ENCODE measurements at places on chromosomes 2 and 18.

DNA sequence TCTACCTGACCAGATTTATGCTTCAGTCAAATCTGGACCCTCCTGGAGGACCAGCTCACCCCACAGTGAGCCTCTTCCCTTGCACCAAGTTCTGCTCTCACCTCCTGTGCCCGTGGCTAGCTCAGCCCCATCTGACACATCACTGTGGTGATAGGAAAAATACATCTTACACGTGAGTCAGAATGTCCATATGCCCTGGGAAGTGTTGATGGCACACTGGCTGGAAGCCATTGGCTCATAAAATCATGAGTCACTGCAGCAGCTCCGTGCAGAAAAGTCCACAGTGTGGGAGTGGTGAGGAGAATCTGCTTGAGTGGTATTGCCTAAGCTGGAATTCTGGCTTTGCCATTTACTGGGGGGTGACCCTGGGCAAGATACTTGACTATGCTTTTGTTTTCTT is 42.6 kb upstream of the RAPGEF4 start:
- no peak for DNase-seq

DNA sequence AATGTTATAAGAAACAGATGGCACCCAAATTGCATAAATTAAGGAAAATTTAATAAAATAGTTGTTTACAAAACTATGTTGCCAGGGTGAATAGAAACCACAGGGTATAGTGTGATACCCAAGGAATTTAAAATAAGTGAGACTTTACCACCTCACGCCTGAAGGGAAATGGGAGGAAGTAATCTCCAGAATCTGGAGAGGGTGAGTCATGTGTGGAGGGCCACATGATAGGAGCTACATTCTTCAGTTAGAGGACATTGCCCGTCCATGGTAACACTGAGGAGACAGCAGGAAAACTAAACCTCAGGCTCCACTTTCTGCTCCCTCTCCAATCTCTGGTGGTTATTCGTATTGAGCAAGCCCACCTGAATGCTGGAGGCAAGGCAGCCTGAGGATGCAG is 97.2 kb upstream of the NXPH2 start:
- no peak for DNase-seq

GRCh38 chr2:102399499-102400141 is 23.3 kb upstream of the IL18RAP start:
- no peak for DNase-seq

DNA sequence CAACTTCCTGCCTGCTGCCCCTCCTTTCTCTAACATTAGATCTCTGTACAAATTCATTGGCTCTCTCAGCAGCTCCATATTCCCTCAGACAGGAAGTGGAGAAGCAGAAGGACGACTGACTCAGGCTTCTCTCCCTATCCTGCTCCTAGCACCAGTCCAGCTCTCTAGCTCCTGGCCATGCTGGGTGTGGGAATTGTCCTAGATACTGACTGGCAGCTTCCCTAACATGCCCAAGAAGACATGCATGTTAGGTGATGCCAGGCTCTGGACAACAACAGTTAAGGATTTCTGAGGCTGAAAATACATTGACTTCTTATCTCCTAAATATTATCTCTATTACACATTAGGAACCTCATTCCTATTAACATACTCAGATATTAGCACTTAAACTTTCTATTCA is 292.9 kb downstream of the IKZF2 start:
- no peak for DNase-seq

DNA sequence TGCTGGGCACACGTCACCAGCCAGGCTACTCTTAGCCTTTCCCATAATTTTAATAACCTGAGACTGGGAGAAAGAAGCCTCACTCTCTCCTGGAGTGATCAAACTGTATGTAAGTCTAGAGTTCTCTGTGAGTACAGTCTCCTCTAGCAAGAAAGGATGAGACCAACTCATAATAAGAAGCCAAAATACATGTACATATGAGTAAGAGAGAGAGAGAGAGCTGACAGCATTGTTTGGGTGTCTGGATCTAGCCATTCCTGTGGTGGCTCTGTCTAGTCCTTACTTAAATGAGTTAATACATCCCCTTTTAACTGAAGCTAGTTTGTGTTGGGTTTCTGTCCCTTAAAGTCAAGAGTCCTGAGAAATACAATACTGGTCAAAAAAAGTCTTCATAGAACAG is 26.0 kb upstream of the ANXA4 start:
- no peak for DNase-seq

GRCh38 chr2:42030829-42031228 is 17.0 kb upstream of the PKDCC start:
- DNase-seq, result no peak

- DNase-seq, result no peak
Observed at GRCh38 chr2:67318993-67319481, 78.1 kb upstream of the ETAA1 start.

DNA sequence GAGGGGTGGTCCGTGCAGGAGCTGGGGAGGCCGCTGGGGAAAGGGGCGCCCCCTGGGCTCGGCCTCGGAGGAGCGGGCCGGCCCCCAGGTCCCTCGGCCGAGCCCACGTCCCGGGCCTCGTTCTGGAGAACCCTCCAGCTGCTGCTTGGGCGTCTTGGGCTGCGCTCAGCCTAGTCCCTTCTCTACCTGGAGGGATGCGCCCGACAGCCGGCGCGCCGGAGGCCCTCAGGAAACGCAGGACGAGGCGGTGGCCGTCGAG is 293 bp upstream of the D2HGDH start:
- no peak for DNase-seq

DNA sequence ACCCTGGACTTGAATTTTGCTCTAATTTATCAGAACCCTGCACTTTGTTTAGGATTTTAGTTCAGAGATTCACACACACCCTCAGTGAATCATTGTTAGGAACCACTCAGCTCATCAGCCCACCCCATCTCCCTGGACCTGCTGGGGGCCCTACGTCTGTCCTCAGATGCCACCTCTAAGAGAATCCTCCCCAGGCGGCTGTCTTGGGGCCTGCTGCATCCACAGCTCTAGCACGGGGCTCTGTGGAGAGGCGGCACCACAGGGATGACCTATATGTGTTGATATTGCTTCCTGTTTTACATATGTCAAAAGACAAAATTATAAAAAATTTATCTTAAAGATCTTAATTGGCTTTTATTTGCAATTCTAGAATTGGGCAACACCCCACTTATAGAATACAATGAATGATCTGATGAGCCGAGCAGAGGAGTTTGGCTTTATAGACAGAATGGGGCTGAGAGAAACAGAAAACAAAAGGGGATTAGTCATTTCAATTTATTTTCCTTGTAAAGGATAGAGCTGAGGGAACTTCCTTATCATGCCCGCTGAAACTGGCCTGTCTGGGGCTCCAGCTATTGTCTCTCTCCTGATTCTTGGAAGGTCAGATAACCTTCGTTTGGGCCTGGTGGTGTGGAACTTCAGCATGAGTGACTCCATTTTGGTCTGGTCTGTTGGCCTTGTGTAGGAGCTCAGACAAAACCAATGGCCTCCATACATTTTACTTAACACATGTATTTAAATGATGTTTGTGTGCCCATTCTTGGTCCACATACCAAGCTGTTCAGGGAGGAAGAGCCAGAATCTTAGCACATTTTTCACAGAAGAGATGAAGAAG is 1.4 kb downstream of the MYO7B start:
- no peak for DNase-seq

DNA sequence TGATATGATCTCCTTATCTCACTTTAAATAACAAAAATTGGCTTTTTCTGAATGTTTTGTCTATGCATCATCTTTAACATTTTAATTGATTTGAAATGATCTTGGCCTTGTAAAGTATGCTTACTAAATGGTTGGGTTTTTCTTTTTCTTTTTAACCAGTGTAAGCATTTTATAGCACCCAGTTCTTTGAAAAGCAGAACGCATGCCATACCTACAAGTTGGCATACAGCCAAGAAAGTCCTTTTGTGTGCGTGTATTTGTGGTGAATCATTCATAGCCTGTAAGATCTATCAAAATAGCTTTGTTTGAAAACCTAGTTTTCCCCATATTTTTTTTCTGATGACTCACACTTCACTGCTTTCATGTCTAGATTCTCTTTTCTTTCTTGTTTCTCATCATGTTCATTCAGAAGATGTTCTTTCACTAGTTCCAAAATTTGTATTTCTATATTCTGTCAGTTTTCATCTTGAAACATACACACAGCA is 4.1 kb upstream of the VRK2 start:
- DNase-seq, result no peak

DNA sequence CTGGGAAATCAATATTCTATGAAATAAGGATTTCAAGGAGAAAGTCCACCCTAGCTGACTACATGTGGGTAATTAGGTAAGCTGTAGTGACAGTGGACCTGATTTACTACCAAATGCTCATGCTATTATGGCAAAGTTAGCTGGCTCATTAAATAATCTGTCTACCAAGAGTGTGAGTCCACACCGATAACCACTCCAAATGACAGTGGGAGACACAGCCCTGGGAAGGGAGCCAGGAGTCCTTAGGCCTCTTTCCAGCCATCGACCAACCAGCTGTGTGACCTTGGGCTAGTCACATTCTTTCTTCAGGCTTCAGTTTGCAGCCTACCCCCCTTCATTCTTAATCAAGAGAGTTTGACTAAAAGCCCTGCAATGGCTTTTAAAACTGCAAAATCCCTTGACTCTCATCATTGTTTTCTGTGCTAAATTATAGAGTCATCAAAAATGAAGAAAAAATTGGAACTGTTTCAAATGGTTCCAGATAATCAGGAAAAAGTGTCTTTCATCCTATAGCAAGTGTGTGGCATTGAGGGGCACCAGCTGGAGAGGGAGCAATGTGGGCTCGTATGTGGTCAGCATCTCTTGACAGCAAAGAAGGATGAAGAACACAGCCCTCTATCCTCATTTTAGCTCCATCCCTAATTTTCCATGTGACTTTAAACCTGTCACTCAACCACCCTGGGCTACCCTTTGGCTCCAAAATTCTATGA is 45.6 kb upstream of the SLC14A2 start:
- no peak for DNase-seq

DNA sequence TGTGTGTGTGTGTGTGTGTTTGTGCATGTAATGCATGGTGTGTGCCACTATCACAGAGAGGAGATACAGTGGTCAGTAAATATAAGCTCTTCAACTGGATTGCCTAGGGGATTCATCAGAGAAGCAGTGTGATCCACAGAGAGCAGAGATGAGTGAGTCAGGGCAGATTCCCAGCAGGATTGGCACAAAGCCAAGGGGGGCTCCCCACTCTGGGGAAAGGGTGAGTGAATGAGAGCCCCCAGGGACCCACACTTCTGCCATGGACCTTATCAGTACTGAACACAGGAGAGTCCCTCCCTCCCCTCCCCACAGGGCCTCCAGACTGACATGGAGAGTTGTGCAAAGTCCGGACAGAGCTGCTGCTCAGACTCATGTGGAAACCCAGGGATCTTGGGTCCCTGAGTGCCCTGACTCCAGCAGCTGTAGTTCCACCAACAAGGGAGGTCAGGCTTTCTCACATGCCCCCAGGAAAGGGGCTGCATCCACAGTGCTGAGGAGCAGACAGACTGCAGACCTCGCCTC is 748.8 kb downstream of the NR4A2 start:
- DNase-seq, result no peak

- DNase-seq, result no peak
Observed at GRCh38 chr18:7248877-7249276, 18.0 kb downstream of the LRRC30 start.

DNA sequence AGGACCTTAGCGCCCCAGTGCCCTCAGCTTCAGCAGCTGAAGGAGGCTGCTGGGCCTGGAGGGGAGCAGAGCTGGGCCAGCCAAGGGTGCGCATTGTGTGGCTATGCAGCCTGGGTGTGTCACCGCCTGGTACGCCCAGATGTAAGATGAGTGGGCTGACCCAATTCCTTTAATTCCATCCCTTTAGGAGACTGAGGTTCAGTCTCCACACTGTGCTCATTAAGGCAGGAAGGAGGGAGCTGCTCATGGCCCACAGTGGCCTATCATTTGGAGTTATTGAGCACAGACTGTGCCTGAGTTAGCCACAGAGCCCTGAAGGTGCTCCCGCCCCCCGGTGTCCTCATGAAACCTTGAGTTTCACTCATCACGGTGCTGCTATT is 194.1 kb upstream of the GLI2 start:
- no peak for DNase-seq

- peak; percentile 45 for DNase-seq
Observed at GRCh38 chr2:85887566-85888019, 1.2 kb downstream of the ST3GAL5 start.

DNA sequence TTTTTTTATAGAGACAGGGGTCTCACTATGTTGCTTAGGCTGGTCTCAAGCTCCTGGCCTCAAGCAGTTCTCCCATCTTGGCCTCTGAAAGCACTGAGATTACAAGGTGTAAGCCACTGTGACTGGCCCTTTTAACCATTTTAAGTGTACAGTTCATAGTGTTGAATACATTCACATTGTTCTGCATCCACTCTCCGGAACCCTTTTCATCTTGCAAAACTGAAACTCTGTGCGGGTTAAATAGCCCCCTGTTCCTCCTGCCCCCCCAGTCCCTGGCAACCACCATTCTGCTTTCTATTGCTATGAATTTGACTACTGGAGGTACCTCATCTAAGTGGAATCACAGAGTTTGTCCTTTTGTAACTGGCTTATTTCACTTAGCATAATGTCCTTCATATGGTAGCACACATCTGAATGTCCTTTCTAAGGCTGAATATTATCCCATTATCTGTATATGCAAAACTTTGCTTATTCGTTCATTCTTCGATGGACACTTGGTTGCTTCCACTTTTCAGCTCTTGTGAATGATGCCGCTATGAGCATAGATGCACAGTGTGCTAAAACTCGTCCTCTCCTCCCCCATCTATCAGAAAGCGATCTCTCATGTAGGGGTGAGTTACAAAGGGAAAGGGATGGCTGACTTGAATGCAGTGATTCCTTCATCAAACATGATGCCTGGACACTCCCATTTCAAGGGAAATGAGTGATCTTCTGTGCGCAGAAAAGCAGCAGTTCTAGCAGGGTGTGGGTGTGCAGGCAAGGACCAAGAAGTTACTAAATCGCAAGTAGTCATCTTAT is 30.2 kb downstream of the CABLES1 start:
- DNase-seq, result no peak

DNA sequence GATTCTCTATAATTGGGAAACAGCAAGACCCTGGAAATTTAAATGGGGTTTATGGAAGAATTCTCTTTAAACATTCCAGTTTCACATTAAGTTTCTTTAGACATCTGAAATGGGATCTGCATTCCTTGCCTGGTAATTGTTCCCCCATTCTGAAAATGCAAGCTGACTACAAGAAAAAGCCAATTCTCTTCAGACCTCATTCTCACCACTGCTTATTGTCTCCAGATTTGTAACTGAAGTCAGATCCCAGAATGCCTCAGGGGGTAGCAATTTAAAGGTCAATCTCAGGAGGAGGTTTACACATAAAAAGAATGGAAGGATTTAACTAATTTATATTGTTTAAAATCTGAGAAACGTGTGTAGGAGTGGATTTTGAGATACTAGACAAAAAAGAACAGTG is 41.2 kb downstream of the COL3A1 start:
- no peak for DNase-seq

DNA sequence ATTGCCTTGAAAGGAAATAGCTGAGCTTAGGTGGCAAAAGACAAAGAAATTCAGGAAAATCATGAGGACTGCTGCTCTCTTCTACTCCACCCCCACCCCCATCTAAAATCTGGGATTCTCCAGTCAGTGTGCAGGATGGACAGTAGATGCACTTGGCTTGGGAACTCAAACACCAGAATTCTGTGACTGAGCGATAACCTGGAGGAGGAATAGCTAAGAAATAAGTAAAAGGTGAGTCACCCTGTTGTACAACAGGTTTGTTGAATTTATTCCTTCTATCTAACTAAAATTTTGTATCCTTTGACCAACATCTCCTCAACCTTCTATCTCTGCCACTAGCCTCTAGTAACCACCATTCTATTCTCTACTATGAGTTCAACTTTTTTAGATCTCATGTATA is 1029.9 kb upstream of the ACVR2A start:
- no peak for DNase-seq

Measured in activated effector memory CD4-positive, alpha-beta T cell treated with Interleukin-2 at 50 U/mL for 16 hours (primary cell).